ENCODE measurements at places on chromosomes 7 and 10.

- no peak for DNase-seq
Measured at GRCh38 chr10:33710006-33710405, 375.5 kb upstream of the NRP1 start.

DNA sequence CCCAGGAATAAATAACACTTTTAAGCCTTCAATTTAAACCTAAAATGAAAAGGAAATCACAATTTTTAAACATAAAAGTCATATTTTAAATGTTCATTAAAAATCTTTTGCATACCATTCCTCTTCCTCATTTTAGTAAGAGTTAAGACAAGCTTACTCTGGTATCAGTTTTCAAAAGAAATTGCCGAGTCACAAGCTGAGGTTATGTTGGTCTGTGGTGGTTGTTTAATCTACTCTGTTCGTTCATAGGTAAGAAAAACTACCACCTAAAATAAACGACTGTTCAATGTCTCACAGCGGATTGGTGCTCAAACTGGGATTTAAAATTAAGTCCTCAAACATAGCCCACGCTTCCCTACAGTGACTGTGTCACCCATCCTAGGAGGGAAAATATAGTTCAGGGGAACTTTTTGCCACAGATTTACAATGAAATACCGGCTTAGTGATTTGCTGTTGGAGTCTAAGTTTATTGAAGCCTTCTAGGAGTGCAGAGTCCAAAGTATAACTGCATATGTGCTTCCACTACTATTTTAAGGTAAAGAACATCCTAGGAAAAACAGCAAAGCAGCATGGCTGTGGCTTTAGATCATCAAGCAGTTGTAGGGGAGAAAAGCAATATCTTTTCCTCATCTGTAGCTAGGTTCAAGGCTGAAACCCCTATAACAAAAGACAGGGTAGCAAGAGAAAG lies 61.1 kb downstream of the GNAT3 start:
- DNase-seq = no peak

- no peak for DNase-seq
Measured at GRCh38 chr7:107551936-107552335, 11.8 kb downstream of the COG5 start.

DNA sequence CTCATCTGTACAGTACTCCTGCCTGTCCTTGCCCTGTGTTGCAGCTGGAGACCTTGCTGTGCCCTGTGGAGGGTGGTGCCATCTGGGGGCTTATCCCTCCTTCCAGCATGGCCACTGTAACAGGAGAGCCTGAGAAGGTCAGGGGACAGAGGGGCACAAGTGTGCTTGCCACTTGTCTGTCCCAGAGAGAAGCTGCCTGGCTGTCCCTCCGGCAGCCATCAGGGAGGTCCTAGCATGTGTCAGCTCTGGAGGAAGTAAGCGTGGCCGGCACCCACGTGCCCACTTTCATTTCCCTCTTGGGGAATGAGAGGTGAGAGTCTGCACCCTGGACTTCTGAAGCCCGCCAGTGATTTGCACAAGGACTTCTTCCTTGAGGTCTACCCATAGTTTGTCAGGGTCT lies 97.0 kb upstream of the PPIF start:
- no peak for DNase-seq

DNA sequence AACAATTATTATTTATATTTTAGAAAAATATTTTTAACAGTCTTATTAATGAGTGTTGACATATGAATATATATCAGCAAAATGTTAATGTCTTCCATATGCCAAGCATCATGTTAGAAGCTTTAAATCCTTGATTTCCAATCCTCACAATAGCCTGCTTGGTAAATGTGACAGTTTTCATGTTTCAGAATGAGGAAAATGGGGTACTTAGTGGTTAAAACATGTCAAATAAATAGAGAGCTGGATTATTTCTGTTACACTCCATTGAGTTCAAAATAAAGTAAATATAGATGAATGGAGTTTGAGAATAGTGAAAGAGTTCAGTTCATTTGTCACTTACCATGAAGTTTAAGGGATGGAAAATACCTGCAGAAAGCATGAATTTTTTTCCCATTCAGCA lies 377.4 kb downstream of the MALRD1 start:
- DNase-seq = no peak

GRCh38 chr10:94180576-94180975 lies 182.2 kb downstream of the NOC3L start:
- DNase-seq = no peak

GRCh38 chr10:106938513-106938912 lies 226.0 kb downstream of the SORCS1 start:
- DNase-seq = no peak

- no peak for DNase-seq
Measured at GRCh38 chr7:130397758-130398073, 17.4 kb downstream of the CPA1 start.

DNA sequence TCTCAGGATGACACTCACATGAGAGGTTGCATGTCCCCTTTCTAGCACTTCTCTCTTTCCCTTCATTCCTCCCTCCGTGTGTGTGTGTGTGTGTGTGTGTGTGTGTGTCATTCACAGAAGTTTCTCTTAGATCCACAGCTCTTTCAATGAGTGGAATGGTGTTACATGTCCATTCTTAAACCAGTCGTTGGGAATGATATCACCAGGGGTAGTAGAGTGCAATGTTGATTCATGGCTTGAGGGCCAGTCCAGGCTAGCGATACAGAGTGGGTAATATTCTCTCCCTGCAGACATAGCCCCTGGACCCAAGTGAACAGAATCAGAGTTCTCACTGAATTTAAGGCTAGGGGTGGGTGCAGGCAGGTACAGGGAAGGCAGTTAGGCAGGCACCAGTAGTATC lies 187.8 kb downstream of the SDK1 start:
- DNase-seq = no peak
